ENCODE measurements at places on chromosomes 7 and 10.

- no peak for DNase-seq
Observed at GRCh38 chr10:123287594-123288247, 133.5 kb downstream of the BUB3 start.

GRCh38 chr7:3453398-3453797, 152.3 kb downstream of the SDK1 start:
- no peak for DNase-seq

- DNase-seq, result no peak
Observed at GRCh38 chr7:134886353-134887057, 99.8 kb upstream of the AGBL3 start.

- no peak for DNase-seq
Observed at GRCh38 chr7:15086862-15087261, 184.3 kb upstream of the DGKB start.

DNA sequence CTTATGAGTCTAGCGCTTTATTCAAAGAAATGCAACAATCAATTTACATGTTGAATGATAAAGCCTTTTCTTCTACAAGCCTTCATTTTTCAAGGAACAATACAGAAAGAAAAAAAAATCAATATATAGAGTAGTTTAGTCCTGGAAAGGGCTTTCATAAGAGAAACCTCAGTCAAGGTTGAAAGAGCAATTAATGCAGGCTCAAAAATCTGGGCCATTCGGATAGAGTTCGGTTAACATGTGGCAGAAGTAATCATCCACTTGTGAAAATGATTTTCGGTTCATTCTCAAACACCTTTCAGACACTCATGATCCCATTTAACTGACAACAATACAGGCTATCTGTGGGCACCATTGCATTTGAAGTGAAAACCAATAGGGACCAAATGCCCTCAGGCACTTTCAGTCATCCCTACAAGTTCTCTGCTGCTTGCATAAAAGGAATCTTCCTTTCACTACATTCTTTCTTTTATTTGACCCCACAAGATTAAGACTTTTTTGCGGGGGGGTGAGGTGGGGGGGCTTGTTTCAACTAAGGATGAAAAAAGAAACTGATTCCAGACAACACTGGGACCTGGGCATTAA, 177.9 kb downstream of the RNF133 start:
- DNase-seq, result no peak

DNA sequence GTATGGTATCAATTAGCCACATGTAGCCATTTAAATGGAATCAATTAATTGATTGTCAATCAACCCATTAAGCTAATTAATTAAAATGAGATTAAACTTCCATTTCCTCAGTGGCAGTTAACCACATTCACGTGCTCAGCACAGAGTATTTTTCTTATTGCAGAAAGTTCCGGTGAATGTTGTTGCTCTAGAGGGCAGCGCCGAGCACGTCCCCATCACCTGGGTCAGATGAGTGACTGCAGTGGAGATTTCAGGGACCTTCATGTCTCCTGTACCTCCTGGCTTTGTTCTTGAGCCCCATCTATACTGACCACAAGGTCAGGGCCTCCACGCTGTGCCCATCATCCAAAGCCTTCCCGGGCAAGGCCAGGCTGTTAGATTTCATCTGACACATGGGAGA, 168.8 kb upstream of the MKI67 start:
- no peak for DNase-seq

DNA sequence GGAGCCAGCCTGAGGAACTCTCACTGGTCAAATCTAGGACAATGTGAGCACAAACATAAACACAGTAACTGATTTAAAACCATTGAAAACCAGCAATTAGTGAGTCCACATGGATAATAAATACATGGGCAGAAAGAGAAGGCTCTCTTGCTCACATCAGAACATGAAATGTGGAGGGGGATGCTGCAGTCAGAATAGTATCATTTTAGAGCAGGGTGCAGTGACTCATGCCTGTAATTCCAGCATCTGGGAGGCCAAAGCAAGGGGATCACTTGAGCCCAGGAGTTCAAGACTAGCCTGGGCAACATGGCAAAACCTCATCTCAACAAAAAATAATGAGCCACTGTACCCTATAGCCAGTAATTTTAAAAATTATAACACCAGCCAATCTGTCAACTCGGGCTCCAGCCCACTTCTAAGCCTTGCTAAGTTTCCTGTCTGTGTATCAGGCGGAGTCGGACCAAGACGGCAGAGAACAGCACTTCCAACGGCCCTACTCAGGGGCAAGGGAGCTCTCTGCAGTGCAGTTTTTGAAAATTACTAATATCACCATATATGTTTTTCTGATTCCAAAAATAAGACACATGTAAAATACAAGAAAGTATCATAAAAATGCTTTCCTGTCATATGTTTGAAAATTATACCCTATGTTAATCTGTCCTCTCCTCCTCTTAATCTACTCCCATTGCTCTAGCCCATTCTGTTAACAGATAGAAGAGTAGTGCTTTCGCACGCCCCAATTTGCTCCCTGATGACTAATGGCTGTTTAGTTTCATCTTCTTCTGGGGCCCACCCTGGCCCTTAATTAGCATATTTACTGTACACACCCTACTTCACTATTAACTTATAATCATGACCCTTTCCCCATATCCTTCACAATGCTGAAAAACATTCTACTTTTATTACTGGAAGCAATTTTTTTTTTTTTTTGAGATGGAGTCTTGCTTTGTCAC, 17.1 kb downstream of the URGCP start:
- no peak for DNase-seq

- DNase-seq, result no peak
Observed at GRCh38 chr7:99083068-99083651, 60.7 kb downstream of the SMURF1 start.

DNA sequence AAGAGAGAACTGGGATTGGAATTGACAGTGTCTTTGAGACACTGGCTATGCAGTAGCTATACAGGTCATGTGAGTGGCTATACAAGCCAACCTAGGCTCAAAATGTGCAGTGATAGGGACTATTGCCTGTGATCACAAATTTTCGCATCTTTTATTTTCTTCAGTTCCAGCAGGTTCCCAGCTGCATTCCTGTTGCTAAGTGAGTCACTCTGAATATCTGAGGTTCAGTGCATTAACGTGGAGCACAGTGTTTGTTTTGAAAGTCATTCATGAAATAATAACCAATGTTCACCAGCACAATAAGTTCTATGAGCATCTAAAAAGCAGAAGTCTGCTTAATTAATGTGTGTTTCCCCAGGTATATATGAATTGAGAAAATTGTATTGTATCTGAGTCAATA, 1236.0 kb upstream of the CELF2 start:
- DNase-seq, result no peak

DNA sequence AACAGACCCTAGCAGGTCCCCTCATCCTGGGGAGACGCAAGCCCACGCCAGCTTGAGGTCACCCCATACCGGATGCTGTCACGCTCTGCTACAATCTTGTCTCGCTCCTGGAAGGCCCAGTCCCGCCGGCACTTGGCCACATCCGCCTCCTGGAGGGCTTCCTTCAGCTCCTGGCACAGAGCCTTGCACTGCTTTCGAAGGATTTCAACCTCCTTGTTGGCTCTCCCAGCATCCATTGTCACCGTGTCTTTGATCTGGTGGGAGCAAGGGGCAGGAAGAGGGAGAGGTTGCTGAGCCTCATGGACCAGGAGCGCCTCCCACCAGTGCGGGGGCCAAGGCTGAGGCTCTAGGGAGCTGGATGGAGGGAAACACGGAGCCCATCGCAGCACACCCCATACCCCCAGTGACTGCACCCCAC, 90.9 kb downstream of the DLG5 start:
- no peak for DNase-seq

GRCh38 chr10:28248092-28248491, 54.8 kb downstream of the MPP7 start:
- no peak for DNase-seq

GRCh38 chr10:45581582-45582385, 90.8 kb downstream of the ZFAND4 start:
- no peak for DNase-seq

GRCh38 chr10:21388589-21388988, 136.9 kb downstream of the SKIDA1 start:
- DNase-seq, result no peak

- no peak for DNase-seq
Observed at GRCh38 chr10:90945491-90946070, 24.7 kb upstream of the ANKRD1 start.

DNA sequence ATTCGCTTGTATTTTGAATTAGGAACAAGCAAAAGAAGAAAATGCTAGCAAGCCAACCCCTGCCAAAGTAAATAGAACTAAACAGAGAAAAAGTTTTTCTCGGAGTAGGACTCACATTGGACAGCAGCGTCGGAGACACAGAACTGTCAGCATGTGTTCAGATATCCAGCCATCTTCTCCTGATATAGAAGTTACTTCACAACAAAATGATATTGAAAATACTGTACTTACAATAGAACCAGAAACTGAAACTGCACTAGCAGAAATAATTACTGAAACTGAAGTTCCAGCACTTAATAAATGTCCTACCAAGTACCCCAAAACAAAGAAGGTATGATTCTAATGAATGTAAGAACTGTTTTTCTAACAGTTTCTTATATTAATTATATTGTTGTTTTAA, 87.9 kb downstream of the KMT2E start:
- no peak for DNase-seq

DNA sequence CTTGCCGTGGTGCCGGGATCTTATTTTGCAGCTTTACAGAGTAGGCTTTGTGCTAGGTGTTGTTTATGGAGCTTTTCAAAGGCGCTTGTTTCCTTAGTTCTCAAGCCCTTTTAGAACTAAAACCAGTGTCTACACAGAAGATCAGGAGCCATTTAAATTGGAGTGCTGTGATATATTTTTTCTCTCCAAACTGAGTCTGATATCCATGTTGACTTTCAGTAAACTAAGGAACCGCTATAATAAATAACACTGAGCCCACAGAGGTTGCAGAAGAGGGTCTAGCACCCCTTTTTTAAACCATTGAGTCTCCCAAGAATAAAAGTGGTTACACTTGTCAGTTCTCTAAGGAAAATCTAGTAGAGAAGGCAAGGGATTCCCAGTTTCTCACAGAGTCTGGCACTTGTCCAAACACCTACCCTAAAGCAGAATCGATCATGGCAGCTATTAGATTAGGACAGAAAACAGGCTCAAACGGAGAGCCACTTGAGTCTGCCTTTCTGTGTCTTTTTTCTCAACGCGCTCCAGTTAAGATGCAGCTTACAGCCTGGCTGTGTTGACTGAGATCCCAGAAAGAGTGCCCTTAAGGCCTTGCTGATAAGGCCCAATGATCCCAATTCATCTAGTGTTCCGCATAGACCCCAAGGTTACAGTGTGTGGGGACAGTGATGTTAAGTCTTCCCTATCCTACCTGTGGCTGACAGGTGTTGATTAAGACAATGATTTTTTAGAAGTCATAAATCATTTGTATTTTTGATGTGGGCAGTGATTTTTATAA, 804 bp downstream of the TMEM106B start:
- peak; percentile 61 for DNase-seq

GRCh38 chr10:86956195-86956847, 1.1 kb downstream of the MMRN2 start:
- no peak for DNase-seq

GRCh38 chr10:27393961-27394360, 110.1 kb upstream of the RAB18 start:
- no peak for DNase-seq

- no peak for DNase-seq
Observed at GRCh38 chr10:74642901-74643595, 183.4 kb upstream of the KAT6B start.

DNA sequence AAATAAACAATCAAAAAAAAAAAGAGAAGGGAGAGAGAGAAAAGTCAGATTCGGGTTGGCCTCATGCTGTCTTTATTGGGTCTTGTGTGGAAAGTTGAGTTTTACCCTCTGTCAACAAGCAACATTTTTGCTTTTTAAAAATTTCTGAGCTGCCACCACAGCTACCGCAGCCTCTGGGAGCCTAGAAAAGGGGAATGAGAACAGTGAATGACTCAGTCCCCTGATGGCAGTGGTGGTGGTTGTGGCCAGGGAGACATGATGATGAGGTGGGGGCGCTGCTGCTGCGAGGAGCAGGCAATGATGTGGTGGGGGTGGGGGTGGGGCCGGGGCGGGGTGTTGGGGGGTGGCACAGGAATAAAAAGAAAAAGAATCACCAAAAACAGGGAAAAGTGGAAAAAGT, 20.0 kb upstream of the CREB3L2 start:
- DNase-seq, result no peak

DNA sequence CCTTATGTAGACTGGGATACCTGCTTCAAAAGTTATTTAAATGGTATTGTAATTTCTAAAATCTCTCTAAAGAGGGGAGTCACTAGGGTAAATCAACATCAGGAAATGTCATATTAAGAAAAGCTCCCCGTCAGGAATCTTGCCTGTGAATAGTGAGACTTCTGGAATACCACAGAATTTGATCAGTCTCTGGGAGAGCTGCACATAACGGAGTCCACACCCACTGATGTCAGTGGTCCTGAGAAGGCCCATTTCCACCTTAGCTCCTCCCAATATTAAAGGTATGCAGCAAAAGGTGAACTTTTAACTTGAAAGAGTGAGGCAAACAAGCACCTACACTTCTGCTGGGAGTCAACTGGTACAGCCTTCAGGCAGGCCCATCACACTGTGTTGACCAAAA, 27.3 kb downstream of the STN1 start:
- no peak for DNase-seq

- DNase-seq, result no peak
Observed at GRCh38 chr7:95430864-95431263, 4.0 kb downstream of the PON2 start.

DNA sequence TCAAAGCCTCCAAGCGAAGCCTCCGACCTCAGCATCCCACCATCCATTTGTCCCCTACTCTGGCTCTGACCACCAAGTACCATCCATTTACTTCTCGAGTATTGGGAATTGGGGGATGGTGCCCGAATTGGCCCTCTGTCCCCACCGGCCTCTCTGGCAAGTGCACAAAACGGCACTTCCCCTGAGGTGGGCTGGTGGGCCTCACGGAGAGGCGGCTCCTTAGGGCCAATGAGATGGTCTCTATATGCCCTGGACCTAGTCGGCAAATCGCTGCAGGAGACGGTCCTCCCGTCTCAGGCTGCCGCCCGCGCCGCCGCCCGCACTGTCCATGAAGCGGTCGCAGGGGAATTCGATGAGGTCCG, 2.8 kb downstream of the TRIL start:
- no peak for DNase-seq

DNA sequence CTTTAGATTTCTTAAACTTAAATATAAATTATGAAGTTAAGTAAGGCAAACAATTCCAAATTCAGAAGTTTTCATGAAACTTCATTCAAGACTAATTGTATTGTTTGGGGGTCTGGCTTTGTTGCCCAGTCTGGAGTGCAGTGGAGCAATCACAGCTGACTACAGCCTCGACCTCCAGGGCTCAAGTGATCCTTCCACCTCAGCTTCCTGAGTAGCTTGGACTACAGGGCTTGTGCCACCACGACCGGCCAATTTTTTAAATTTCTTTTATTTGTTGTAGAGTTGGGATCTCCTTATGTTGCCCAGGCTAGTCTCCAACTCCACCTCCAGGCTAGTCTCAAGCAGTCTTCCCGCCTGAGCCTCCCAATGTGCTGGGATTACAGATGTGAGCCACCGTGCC, 12.5 kb downstream of the P4HA1 start:
- DNase-seq, result no peak

Data from SHP77 treated with DMSO at 0.1 percent for 48 hours (cell line).